ENCODE measurements at places on chromosomes 6 and 20.
A peak's percentile ranks its signal among the peaks of the same experiment; 100 is the strongest.

DNA sequence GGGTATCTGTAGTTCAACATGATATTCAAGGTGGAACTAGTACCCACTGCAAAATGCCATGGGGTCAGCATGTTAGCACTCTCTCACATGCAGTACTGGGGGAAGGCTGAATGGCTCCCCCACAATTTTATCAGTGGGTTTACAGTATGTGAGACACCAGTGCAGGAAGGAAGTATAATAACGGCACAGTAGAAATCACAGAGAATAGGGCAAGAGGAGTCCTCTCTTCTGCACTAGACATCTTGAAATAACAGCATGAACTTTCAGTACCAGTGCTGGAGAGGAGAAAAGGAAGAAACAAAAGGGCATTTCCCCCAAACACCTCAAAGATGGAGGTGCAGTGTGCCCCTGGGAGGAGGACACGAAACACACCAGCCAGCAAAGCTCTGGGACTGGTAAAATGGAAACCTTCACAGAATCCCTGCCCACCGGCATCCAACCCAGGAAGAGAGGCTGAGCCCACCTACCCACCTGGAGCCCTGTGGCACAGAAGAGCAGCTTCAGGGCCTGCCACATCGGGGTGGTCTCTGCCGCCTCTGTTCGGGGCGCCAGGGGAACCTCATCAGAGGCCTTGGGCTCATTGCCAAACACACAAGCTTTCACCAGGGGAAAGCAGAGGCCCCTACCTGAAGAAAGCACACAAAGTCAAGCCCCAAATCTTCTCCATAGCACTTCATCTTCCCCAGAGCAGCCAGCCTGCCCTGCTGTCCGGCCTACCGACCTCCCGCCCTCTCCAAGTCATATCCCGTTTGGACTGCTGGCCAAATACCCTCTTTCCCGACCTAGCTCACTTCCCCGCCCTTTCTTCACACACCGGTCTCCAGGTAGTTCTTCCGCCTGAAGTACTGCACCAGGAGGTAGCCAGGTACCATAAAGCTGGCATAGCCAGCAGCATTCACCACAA lies 1.2 kb downstream of the SLC35B2 start:
- DNase-seq: peak; percentile 63

DNA sequence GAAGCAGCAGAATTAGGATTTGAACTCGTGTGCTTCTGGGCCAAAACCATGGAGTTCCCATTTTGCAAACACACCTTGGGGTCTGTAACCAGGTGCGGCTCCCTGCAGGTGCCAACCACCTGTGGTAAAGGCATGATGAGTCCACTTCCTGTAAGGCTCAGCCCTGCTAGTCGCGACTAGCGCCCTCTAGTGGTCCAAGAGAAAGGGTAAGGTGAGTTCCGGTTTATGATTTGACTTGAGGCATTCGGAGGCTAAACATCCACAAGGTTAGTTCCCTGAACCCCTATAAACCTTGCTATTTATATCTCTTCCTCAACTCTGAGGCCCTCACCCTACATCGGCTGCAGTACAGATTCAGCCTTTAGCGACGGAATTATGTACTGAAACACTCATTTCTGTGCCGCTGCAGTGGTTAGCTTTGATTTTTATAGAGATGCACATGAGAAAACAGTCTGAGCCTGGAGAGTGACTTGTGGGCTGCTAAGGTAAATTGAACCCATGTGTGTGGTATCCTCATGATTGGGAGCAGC lies 173.4 kb downstream of the PLCB1 start:
- DNase-seq: peak; percentile 90

GRCh38 chr6:6968357-6968730 lies 139.4 kb upstream of the RREB1 start:
- no peak for DNase-seq

DNA sequence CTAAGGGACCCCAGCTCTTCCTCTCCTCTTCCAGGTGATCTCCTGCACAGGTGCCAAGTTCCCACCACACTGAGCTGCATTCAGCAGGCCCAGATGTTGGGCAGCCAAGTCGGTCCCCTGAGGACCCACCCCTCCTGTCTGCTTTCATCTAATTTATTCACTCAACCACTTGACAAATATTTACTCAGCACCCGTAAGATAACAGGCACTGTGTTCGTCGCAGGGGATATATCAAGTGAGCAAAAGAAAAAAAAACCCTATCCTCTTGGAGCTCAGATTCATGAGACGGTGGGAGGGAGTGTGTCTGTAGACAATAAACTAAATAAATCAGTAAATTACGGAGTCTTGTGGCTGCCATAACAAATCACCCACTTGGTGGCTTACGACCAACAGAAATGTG lies 143.6 kb downstream of the MRPL14 start:
- peak; percentile 36 for DNase-seq

DNA sequence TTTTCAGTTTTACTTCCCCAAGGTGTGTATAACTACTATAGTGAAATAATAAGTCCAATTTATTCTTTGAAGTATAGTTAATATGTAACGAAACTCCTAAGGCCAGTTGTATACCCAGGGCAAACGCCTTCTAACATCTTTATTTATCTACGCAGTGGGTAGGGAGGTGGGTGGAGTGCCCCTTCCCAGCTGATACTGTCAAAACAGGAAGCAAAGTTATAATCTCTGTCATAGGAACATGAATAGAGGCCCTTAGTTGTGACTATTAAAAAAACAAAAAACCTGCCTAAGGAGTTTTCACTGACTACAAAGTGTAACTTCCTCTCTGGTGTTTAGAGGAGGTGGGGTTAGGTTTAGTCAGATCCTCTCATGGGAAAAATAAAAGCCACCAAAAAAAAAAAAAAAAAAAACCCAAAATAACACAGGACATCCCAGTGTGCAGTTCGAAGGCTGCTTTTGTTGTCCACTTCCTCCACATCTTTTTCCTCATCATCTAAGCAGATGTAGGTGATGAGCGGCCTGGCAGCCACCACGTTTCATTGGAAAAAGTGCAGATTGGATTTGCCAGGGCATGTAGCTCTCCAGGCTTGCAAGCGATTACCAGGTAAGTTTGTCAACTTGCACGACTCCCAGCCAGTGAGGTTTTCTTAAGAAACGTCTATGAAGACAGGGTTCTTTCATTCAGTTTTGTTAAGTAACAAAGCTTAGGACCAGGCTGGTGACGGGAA lies 58.7 kb downstream of the UTRN start:
- no peak for DNase-seq

- DNase-seq: no peak
These were observed 38.8 kb upstream of the SLA2 start for GRCh38 chr20:36684747-36685146.

- peak; percentile 61 for DNase-seq
These were observed at the start of gene ARHGAP40 for GRCh38 chr20:38601216-38602184. Gene ARHGAP40, plus strand, starts transcription at chr20:38601809.

- no peak for DNase-seq
These were observed 36.5 kb downstream of the SGK1 start for GRCh38 chr6:134281388-134281787.

DNA sequence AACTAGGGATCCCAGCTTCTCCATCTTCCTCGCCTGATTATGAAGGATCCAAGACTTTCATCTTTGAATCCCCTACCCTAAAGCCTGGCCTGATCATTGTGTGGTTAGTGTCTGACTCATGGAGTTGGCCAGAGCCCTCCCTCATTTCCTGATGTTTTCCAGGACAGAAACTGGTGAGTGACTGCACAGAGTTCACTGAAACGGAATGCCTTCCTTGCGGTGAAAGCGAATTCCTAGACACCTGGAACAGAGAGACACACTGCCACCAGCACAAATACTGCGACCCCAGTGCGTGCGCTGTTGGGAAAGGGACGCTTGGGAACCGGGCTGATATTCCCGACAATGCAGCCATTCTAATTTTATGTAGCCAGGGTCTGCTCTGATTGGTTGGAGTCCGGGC lies 4.0 kb downstream of the CD40 start:
- DNase-seq: no peak

GRCh38 chr20:59825563-59825920 lies 107.9 kb downstream of the SYCP2 start:
- DNase-seq: no peak

- no peak for DNase-seq
These were observed 4.5 kb downstream of the RPS21 start for GRCh38 chr20:62391165-62392076.

- no peak for DNase-seq
These were observed 29.0 kb downstream of the PTGIS start for GRCh38 chr20:49538950-49539349.

GRCh38 chr6:77389402-77389801 lies 73.9 kb downstream of the HTR1B start:
- DNase-seq: no peak

DNA sequence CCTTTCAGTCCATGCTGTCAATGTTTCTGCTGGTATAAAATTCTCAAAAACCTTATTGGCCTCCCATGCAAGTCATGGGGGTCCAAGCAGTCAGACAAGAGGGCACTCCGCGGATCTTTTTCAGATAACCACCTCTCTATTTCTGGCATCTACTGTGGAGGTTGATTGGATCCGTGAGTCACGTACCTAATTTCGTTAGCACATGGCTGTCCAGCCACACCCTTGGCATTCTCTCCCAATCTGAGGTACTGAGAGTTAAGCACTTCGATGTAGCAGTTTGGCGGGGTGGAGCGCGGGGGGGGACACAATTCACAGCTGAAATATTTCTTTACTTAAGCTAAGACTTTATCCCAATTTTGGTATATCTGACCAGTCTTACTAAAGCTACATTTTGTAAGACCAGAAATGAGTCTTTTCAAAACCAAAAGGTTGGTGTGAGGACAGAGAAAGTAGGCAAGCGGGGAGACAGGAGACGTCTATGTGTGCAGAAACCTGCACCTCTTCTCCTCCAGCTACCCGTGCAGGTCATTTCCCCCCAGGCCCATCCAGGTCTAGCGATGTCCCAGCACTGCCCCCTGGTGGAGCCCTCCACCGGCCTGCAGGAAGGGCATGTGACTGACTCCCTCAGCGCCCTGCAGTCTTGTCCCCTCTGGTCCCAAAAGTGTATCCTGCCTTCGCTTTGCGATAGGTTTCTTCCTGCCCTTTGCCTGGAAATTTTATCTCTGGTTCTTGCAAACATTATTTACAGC lies 113.1 kb downstream of the ADAT2 start:
- peak; percentile 48 for DNase-seq

DNA sequence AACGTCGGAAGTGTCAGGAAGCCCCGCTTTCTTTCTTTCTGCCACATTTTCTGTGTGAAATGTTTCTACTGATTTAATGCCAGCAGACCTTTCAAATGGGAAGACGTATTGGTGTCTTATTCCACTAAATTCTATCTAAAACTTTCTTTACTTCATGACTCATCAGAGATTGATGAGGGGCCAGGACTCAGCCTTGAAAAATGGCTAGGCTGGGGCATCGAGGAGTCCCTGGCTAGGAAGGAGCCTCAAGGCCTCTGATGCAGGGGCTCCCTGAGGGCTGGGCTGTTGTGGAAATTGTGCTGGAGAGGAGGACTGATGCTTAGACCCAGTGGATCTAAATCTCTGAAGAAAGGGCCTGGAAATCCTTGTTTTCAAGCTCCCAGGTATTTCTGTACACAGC lies 192.8 kb upstream of the PDE10A start:
- DNase-seq: no peak

All from NCI-H526 (cell line).